ENCODE measurements at places on chromosomes 4 and X.
A peak's percentile ranks its signal among the peaks of the same experiment; 100 is the strongest.

DNA sequence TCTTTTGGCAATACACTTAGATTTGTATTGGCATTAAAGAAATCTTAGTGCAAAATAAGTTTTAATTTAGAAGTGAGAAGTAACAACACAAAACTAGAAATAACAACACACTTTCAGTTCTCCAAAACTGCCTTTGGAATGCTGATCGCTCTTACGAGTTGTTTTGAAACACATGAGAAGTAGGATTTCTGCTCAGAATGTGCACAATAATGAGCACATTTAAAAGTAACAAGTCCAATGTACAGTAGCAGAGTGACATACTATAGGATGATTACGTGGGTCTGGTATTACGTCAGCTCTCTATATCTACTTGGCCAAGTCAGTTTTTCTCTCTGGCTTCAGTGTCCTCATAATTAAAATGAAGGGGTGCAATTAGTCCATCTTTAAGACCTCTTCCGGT, 164.8 kb downstream of the CHM start:
- DNase-seq = no peak

- DNase-seq = peak; percentile 33
Measured at GRCh38 chr4:176838601-176839433, 46.1 kb upstream of the VEGFC start.

- no peak for DNase-seq
Measured at GRCh38 chr4:96194993-96195392, 355.1 kb downstream of the PDHA2 start.

GRCh38 chrX:72382202-72382595, 76.5 kb upstream of the CITED1 start:
- DNase-seq = no peak

DNA sequence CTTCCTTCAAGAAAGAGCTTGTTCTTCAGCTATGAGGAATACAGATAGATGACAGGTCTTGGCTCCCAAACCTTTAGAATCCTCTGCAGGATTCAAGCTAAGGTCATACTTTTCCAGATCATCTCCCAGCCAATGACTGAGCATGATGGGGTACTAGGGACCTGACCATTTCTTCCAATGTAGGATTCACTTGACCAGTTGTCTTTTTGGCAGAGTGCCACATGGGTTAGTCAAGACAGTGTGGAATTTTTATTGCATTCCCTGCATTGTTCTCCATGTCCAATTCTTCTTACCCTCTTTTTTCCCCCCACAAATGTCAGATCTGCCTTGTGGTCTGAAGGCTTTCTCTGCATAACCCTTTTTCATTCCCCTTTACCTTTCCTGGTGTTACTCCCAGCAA, 99.5 kb downstream of the CCSER1 start:
- peak; percentile 45 for DNase-seq

DNA sequence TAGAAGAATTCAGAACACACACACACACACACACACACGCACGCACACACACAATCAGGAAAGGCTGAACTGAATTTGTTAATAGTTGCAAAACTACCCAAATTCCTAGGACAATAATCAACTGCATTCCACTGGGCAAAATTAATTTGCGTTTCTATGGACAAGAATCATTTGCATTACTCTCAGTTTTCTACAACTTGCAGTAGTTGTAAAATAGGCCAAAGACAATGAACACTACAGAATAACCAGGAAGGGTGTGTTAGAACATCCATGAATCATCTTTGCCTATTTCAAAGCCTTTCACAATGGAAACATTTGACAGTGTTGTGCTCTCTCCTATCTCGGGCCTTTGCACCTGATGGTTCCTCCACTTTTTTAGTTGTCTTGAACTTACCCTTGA, 77.1 kb upstream of the IGFBP7 start:
- DNase-seq = no peak

Data from urothelium cell line (cell line).